Activated CD8-positive, alpha-beta memory T cell treated with anti-CD3 and anti-CD28 coated beads for 4 hours (primary cell): ENCODE measurements at places on chromosomes 1 and 21.

DNA sequence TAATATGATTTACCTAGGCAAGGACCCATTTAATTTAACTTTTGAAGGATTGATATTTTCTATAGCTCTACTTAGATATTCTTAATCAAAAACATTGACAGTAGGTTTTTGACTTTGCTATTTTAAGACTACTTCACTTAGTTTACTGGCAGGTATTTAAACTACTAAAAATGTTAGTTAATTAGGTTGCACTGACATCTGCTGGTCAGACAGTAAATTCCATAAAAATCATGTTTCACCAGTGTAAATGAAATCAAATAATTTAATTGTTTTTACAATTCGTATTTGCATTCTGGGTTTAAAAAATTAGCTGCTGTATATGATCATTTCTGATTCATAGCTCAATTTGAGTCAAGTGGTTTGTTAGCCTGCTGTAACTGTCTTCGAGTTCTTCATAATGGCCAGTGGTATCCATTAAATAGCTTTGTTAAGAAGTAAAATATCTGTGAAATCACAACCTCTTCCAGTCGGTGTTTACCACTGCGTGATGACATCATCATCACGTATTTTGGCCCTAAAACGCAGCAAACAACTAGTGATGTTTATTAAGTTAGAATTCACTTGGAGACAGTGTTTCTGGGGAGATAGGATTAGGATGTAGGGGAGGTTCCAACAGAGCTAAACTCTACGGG is 26.2 kb downstream of the EXTL2 start:
- no peak for DNase-seq

DNA sequence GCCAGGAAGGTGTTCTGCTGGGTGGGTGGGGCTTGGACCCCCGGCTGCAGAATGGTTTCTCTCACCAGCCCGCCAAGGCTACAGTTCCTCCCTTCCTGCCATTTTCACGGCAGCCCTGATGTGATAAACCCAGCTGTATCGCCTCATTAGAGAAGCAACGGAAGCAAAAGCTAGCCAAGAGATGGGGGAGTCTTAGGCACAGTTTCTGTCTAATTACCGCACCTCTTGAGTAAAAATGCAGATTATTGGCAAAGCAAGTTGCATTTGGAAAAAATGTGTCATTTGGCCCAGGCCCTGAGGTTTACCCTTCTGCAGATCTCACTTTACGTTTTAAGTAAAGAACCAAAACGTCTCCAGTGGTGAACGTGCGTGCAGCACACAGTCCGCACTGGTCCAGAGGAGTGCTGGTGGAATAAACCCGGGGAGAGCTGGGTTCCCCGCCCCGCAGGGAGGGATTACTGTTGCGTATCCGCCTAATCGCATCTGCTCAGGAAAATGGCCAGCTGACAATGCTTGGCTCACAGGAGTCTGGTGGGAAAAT is 109.9 kb downstream of the GALNT2 start:
- DNase-seq = no peak

GRCh38 chr21:35801391-35801790 is 258.9 kb downstream of the SETD4 start:
- DNase-seq = no peak

DNA sequence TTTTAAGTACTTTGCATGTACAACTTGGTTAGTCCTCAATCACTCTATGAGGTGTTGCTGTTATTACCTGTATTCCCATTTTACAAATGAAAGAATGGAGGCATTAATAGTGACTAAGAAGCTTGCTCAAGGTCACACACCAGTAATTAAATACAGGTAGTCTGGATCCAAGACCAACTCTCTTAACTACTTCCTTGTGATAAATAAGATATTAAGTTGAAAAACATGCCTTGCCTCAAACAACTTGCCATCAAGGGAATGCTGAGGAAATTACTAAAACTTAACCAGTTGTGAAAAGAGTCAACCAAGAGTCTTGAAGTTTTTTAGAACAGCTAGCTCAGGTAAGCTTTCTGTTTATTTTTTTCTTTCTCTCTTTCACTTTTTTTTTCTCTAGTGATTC is 21.0 kb upstream of the LAMC1 start:
- no peak for DNase-seq

GRCh38 chr1:162740755-162741154 is 49.7 kb upstream of the HSD17B7 start:
- no peak for DNase-seq

DNA sequence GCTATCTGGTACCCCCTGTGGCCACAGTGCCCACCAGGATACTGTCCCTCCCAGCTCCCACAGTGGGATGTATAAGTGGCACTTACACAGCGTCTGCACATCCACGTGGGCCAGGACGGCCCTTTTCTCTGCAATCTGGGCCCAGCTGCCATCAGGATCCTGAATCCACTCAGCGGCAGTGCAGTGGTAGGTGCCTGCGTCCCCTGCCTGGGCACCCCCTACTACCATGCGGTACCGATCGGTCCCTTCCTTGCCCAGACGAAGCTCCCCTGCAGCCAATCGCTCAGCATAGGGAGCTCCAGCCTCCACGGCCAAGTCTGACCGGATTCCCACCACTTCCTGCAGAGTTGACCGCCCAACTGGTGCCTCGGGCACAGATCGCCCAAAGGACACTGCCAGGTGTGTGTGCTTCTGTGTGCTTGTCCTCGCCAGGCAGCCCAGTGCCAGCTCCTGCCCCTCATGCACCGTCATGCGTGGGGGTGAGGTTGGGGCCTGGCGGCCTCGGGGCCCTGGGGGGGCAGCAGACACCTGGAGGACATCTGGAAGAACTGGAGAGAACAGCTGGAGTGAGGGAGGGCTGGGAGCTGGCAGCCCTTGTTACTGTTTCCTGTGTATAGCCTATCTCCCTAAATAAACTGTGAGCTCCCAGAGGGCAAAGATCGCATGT is 4.7 kb downstream of the IGSF8 start:
- DNase-seq = no peak

GRCh38 chr1:27658951-27659496 is 13.0 kb downstream of the IFI6 start:
- no peak for DNase-seq

- DNase-seq = no peak
Observed at GRCh38 chr1:171984850-171985485, 143.7 kb downstream of the DNM3 start.

DNA sequence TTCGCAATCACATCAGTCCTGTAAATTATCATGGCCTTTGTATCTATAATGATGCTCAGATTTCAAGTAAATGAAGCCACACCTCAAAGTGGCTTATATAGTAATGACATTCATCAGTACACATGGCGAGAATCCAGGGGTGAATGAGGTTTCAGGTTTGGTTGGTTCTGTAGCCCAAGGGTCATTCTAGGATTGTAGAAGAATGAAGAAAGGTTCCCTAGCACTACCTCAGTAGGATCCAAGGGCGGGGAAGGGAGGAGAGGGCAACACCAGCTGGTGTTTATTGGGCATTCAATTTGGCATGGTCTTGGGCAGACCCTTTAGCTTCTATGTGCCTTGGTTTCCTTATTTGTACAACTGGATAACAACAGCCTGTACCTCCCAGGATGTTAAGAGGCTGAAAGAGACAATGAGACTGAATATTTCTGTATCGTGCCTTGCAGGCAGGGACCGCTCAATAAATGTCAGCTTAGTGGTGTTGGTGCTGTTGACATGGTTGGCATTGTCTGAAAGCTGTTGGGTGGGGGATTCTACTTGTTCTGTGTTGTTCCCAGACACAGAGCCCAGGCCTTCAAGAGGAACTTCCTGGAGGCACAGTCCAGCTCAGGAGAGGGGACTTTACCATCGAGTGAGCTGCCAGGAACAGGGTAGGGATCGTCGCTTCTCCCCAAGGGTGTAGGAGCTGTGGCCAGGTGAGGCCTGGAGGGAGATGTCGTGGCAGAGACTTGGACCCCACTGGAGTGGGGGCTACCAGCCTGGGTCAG is 388.2 kb downstream of the PTPRU start:
- DNase-seq = no peak

- DNase-seq = no peak
Observed at GRCh38 chr1:157241185-157241538, 103.0 kb upstream of the ETV3 start.
